ENCODE measurements at places on chromosomes 16 and 17. TPM values are rescaled to one million over a fixed set of nuclear protein-coding genes. Genes with fewer than 3 reads are reported as not detected.

Gene DNAI2
- 0.32 TPM for total RNA-seq

DNA sequence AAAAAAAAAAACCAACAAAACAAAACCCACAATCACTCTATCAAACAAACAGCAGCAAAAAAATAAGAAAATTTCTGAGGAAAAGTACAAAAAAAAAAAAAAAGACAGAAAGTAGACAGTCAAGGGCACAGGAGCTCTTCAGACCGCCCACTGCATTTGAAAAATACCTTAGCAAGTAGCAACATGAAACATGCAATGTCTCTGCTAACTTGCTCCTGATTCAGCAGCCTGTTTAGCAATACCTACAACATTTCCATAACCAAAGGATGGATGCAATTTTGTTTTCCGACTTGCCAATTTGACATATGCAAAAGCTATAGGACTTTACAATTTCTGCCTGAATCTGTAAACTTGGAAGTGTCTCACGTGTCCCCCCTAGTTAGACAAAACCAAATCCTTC, 57.4 kb downstream of the SYNRG start:
- no peak for DNase-seq

- no peak for DNase-seq
Observed at GRCh38 chr16:57318240-57318970, 33.9 kb upstream of the PLLP start.

DNA sequence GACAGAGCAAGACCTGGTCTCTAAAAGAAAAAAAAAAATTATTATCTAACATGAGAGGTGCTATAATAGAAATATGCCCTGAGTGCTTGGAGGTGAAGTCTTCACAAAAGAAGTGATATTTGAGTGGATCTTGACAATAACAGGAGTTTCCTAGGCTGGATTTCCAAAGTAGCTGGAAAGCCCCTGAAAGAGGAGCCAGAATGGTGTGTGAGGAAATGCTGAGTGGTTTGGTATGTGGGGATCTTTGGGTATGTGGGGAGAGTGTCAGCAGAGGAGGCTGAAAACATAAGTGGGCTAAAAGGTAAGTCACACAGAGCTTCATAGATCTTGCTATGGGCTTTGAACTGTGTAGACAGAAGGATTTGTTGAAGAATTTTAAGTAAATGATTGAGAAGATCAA, 100.1 kb downstream of the YPEL2 start:
- DNase-seq, result no peak

GRCh38 chr17:73785958-73786743, 141.9 kb upstream of the SDK2 start:
- peak; percentile 80 for DNase-seq
